NCI-H748 treated with DMSO at 0.1 percent for 48 hours (cell line): ENCODE measurements at places on chromosomes 11 and 22.

DNA sequence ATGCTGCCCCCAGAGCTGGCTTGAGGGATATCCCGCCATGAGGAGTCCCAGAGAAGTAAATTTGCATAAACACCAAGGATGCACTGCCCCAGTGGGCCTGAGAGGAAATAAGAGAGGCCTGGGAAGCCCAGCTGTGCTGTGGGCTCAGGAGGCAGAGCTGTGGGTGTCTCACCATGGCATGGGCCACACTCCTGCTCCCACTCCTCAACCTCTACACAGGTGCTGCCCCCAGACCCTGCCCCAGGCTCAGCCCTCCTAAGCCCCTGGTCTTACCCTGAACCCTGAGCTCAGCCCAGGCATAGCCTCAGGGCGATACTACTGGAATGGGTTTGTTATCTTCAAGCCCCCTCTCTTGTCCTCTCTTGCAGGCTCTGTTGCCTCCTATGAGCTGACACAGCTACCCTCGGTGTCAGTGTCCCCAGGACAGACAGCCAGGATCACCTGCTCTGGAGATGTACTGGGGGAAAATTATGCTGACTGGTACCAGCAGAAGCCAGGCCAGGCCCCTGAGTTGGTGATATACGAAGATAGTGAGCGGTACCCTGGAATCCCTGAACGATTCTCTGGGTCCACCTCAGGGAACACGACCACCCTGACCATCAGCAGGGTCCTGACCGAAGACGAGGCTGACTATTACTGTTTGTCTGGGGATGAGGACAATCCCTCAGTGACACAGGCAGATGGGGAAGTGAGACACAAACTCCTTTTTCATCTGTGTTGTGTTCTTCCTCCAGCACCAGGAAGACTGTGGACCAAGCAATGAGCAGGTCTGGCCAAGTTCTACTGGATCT, 59.9 kb downstream of the GGTLC2 start:
- no peak for DNase-seq

DNA sequence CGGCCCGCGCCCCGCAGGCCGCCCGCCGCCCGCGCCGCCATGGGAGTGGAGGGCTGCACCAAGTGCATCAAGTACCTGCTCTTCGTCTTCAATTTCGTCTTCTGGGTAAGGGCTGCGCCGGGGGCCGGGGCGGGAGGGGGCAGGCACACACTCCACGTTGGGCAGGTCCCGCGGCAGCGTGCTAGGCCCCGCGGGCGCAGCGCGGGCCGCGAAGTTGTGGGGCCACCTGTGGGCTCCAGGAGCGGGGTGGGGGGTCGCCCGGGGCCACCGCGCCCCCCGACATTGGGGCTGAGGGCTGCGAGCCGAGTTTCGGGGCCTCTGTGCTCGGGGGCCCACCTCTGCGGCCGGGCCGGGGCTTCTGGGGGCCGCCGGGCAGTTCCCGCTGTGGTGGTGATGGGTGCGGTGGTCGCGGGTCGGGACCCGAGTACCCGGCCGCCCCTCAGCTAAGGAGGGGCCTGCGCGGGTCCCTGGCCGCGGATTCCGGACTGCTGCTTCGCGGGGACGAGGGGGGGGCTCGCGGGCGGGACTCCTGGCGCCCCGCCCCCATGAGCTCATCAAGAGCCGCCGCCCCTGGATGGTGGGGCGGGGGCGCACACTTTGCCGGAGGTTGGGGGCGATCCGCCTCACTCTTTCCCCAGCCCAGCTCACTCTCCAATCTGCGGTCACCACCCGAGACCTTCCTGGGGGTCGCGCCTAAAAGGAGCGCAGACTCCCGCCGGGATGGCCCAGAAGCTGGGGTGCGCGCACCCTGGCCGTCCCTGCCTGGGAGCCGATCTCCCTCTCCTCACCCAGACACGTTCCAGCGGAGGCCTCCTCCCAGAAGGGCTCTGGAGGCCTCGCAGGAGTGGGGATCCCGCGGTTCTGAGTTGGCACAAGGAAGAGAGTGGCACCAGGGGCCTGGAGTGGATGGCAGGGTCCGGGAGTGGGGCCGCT, 667 bp downstream of the CD81 start:
- DNase-seq = no peak

GRCh38 chr22:39496131-39496838, 5.8 kb upstream of the MIEF1 start:
- peak; percentile 13 for DNase-seq

DNA sequence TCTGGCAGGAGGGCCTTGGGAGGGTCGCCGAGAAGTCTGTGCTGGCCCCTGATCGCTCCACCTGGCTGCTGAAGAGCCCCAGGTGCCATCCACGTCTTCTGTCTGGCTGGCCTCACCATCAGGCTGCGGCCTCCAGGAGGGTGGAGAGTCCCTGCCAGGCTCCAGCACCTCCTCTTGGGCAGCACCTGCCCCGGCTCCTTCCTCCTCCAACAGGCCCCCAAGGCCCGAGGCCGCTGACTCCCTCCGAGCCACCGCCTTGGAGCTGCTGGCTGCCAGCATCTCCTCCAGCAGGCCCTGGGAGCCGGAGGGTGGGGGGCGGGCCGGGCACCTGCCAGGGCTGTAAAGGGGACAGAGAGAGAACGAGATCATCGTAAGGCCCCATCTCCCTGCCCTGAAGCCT, 22.3 kb downstream of the TNKS1BP1 start:
- DNase-seq = no peak

DNA sequence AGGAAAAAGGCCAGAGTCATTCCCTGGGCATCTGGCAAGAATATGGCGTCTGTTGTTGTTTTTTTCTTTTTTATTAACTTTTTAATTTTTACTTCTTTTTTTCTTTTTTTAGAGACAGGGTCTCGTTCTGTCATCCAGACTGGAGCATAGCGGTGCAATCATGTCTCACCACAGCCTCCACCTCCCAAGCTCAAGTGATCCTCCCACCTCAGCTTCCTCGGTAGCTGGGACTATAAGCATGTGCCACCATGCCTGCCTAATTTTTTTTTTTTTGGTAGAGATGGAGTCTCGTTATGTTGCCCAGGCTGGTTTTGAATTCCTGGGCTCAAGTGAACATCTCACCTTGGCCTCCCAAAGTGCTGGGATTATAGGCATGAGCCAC, 54.0 kb upstream of the PRDM11 start:
- DNase-seq = no peak

DNA sequence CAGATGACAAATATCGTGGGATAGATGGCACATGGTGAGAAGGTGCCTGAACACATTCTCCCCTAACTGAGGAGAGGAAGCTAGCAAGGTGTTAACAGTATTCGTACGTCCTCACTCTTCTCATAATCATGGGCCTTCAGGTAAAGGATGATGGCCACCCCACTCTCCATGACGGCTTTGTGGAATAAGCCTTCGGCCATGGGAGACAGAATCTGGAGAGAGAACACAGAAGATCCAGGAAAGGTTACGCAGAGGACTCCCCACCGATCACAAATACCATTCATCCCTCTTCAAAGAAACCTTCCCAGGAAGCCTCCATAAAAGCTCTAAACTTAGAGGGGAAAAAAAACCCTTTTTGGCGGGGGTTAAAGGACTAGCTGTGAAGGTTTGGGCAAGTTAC, 189.9 kb downstream of the BCR start:
- no peak for DNase-seq

DNA sequence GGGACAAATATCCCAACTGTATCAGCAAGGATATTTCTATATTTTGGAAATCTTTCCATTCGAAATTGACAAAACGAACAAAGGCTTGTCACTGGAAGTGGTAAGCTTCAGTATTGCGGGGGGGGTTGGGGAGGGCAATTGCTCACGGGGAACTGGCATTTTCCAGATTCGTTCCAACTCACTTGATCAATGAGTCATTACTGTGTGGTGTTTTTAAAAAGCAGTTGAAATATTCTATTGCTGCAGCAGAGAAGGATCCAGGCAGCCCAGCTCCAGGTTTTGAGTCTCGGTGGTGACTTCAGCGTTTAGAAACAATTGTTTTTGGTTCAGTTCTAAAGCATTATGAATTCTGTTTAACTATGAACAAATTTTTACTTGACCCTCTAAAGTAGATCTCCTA, 33.8 kb upstream of the FBLN1 start:
- no peak for DNase-seq

DNA sequence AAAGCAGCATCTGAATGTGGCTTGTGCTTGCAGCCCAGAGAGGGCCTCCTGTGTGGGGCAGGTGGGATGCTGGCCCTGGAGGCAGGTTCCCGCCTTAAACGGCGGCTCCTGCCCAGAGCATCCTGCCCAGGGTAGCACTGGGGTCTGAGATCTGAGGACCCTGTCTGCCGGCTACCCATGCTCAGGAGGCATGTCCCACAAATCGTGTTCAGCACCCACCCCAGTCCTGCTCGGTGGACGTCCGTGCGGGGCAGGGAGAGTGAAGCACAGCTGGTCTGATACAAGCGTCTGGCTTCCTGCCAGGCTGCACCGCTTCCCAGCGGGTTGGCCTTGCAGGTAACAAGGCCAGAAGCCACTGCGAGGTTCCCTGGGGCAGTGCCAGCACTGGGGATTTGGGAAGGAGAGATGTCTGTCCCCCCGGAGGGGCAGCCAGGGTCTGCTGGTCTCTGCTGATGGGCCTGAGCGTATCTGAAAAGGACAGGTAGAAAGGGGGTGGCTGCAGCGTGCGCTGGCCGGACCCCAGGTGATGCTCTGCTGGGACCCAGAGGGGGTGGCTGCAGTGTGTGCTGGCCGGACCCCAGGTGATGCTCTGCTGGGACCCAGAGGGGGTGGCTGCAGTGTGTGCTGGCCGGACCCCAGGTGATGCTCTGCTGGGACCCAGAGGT, 3.6 kb downstream of the TRABD start:
- DNase-seq = no peak

DNA sequence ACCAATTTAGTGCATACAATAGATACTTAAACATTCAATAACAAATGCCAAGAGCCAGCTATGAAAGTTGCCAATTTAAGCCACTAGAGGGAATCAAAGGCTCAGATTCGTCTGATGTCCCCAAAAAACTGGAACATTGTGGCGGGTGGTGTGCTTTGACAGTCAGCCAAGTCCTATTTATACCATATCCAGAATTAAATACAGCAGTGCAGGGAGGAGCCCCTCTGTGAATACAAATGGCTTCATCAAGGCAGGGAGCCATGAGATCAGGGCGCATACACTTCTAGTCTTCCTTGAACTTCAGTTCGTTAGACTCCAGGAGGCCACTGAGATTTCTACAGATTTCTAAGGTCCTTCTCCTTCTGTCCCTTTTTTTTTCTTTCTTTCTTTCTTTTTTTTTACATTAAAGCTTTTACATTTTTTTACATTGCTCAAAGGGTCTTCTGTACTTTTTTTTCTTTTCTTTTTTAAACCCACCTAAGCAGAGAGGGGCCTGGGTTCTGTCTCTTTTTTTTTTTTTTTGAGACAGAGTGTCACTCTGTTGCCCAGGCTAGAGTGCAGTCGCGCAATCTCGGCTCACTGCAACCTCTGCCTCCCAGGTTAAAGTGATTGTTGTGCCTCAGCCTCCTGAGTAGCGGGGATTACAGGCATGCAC, 41.5 kb upstream of the HSPA8 start:
- DNase-seq = peak; percentile 46

- DNase-seq = no peak
These were observed 8.8 kb upstream of the DNAL4 start for GRCh38 chr22:38802671-38803121.

DNA sequence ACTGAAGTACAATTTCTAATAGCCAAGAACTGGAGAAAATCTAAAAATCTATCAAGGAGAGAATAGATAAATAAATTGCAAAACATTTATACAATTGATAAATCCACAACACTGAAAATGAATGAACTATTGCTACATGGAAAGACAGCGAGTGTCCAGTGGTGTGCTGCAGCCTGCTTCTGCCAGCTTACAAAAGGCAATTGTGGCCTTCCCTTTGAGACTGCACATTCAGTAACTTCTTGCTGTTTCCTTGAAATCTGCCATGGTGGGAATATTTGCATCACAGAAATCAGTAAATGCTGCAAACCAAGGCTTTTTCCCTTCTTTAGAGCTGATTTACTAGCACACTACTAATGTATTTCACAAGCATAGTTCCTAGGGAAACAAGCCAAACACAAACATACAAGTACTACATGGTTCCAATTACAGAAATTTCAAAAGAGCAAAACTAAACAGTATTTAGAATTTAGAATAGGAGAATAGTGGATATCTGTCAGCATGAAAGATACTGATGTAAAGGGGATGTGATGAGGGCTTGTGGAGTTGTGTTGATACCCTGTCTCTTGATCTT, 76.9 kb upstream of the TRIM77 start:
- no peak for DNase-seq

GRCh38 chr11:19349340-19350025, 108.7 kb upstream of the E2F8 start:
- no peak for DNase-seq

GRCh38 chr11:11972730-11973341, 35.6 kb downstream of the DKK3 start:
- DNase-seq = no peak

- no peak for DNase-seq
These were observed 46.1 kb upstream of the BLID start for GRCh38 chr11:122162095-122162494.

DNA sequence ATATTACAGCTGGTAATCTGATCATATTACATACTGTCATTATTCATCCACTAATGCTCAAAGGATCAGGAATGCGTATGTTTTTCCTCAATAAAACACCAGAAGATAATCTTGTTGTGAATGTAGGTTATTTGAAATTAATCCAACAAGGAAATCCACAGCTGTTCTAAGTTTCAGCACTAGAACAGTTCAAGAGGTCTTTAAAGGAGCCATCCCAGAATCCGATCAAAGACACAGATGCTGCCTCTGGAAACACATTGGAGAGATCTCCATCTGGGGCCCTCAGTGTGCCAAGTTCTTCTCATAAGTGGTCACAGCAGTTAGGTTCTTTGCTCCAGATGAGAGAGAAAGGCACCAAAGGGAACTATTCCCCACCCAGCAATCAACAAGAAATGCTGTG, 1955.1 kb upstream of the RAG2 start:
- no peak for DNase-seq

DNA sequence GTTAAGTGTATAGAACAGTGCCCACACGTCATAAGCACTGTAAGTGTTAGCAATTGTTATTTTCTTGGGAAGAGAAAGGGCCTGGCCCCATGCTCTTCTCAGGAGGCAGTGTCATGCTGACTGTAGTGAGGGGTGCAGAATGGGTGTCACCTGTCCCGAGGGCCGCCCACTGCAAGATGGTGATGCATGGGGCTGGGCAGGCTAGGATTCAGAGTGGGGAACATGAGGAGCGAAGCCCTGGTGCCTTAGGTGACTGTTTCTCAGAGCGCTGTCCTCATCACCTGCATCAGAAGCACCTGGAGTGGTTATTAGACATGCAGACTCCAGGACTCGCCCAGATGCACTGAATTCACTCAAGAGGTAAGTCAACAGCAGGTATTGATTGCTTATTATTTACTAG, 101.0 kb upstream of the PARVA start:
- peak; percentile 97 for DNase-seq

DNA sequence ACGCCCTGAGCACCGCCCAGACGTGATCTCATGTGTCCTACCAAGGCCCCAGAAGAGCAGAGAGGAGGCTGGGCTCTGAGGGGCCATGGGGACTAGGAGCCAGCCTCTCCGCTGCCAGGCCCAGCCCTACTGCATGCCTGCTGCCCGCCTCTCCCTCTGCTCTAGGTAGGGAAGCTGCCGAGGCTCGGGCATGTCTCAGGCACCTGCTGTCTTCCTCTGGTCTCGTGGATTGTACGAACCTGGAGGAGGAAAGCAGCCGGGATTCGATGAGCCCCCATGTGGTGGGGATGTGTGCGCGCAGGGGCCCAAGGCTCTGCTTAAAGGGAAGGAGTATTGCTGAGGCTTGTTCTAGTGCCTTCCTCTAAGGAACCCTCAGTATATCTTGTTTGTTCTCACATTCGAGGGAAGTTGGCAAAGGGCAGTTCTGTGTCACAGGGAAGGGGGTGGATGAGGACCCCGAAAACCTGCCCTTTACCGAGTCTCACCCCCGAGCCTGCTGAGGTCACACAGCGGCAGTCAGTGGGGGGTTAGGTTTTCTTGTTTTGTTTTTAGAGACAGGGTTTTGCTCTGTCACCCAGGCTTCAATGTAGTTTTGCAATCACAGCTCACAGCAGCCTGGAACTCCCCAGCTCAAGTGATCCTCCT, 21.2 kb downstream of the DAGLA start:
- no peak for DNase-seq
